ENCODE measurements at places on chromosomes 6 and 20.

GRCh38 chr6:13923527-13924145, 1.1 kb upstream of the RNF182 start:
- DNase-seq = no peak

GRCh38 chr6:134035823-134036296, 16.6 kb downstream of the SLC2A12 start:
- no peak for DNase-seq

- no peak for DNase-seq
Measured at GRCh38 chr6:160238761-160239751, 19.6 kb downstream of the SLC22A2 start.

GRCh38 chr20:51043811-51044210, 20.9 kb upstream of the KCNG1 start:
- DNase-seq = no peak

- DNase-seq = no peak
Measured at GRCh38 chr6:123896869-123897268, 93.2 kb downstream of the NKAIN2 start.
